Lower leg skin (tissue), 4 donors: ENCODE measurements at places on chromosomes 7 and 10. TPM values are rescaled to one million over a fixed set of nuclear protein-coding genes. Genes with fewer than 3 reads are reported as not detected.

Gene HOXA7
- total RNA-seq = 22.7 TPM

DNA sequence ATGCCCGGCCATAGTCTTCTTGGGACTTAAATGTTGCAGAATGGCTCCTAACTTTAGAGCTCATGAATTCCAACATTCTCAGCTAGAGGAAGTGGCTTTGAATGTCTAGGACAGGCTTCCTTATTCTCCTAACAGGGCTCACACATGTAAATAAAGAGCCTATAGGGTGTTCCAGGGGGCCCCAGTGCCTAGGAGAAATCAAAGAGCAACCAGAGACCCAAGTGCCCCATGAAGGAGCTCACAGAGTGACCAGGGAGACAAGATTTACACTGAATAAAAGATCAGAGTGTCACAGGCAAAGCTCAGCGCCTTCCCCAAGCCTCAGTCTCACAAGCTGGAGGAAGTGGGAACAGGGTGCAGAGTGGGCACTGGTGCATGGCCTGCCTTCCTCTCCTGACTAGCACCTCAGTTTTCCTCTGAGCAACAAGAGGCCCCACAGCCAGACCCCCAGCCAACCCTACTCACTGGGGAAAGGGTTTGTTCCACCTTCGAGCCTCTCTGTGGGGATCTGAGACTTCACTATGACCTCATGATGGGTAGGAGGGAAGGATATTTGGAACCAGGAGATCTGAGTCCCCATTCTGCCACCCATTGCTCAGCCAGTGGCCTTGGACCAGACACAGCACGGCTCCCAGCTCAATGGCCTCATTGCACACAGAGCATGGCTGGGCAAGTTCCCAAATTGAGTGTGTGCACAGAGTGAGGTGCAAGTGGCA lies 16.0 kb downstream of the TMEM273 start:
- no peak for DNase-seq

- peak; percentile 95 for DNase-seq
Measured at GRCh38 chr10:4344492-4344994, 481.5 kb upstream of the AKR1E2 start.

- DNase-seq = peak; percentile 60
Measured at GRCh38 chr10:123515661-123516060, 150.5 kb upstream of the GPR26 start.

GRCh38 chr10:44186150-44186549 lies 198.7 kb downstream of the CXCL12 start:
- DNase-seq = no peak
